ENCODE measurements at places on chromosomes 1 and 21.

DNA sequence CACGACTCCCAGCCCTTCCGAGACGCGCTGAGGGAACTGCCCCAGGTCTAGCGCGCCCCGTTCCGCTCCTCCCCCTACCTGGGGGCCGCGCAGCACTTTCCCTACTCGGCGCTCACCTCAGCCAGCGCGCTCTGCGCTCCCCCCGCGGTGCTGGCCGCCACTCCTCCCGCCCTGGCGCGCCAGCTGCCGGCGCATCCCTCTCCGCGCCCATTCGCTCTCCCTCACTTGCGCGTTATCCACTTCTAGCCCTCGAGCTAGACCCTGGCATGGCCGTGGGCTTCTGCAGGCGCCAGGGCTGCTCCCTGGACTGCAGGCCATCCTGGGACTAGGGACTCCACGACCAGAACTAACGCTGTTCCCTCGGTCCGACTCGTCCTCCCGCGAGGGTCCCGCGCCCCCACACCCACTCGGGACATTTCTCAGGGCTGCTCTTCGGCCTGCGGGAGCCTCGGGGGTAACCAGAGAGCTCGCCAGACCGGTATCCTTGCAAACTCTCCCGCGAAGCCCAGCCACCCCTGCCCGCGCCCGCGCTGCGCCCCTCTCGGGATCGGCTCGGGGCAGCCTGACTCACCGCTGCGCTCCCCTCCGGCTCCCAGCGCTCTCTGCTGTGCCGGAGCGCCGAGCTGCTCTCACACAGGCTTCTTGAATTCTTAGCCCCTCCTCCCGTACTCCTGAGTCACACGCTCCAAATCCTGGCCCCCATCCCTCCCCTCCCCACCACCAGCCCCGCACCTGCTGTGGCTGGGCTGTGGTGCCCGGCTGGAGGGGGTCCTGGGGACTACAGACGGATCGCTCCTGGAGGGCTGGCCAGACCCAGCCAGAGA, at the start of gene NGF:
Gene NGF, minus strand, starts transcription at position 617 of the 824 bp plus-strand sequence. CDS start 51,454 bp downstream, outside the sequence.
- peak; percentile 56 for DNase-seq

- DNase-seq, result no peak
Observed at GRCh38 chr1:21238141-21238800, 52.0 kb downstream of the ECE1 start.

GRCh38 chr1:71770121-71770520, 512.2 kb downstream of the NEGR1 start:
- DNase-seq, result peak; percentile 3

DNA sequence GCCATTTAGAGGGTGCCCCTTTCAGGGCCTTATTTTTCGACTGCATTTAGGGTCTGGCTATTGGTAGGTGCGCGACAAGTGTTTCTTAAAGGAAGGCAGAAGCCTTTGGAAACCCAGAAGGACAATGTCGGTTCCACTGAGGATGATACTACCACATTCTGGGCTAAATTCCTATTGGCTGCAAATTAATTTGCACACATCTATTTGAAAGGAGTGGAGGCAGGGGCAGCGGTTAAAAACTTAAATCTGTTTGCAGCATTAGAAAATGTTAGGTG, 1.1 kb downstream of the PATJ start:
- DNase-seq, result peak; percentile 1

GRCh38 chr1:175287849-175288248, 95.3 kb upstream of the KIAA0040 start:
- DNase-seq, result no peak

GRCh38 chr1:231584921-231585320, 41.7 kb upstream of the DISC1 start:
- no peak for DNase-seq

DNA sequence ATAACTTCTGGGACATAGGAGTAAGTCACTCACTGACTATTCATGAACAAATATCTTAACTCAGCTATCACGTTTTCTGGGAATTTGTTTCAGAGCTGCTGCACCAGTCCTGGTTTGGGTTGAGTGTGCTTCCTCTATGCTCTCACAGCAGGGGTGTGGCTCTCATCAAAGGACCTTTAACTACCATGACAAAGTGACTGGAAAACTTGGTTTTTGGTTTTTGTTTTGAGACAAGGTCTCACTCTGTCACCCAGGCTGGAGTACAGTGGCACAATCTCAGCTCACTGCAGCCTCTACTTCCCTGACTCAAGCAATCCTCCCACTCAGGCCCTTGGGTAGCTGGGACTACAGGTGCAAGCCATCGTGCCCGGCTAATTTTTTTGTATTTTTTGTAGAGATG, 4.1 kb downstream of the ILDR2 start:
- no peak for DNase-seq

DNA sequence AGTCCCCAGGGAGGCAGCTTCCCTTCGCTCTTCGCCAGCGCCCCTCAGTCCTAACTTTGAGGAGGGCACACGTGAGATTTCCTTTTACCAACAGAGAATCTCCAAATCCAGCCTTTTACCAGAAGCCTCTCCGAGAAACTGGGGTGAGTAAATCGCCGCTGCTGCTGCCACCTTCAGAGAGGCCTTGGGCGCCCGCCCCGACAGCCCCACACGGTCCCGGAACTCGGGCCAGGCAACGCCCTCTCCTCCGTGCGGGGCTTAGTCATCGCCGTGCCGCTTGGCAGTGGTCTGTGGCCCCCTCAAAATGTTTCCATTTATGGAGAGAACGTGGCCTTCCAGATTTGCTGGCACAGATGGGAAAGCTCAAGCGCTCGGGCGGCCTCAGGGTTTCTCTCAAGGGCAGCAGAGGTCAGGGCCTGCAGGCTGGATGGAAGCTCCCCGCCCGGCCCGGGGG, 41.4 kb upstream of the COL6A2 start:
- DNase-seq, result peak; percentile 35

DNA sequence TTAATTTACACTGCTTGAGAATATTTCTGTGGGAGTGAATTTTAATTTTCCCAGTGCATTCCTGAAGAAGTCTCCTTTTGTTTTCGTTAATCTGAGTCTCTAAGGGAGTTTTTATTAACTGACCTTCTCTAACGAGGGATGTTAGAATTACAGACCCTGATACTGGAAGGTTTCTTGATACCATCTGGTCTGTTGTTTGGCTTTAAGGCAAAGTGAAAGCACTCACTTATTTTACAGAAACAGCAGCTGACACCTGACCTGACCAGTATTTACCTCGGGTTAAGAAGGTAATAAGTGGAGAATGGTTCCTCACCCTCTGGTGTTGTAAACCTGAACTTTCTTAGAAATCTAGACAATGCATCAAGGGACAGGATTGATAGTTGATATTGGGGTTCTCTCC, 12.4 kb downstream of the CDC14A start:
- peak; percentile 21 for DNase-seq

DNA sequence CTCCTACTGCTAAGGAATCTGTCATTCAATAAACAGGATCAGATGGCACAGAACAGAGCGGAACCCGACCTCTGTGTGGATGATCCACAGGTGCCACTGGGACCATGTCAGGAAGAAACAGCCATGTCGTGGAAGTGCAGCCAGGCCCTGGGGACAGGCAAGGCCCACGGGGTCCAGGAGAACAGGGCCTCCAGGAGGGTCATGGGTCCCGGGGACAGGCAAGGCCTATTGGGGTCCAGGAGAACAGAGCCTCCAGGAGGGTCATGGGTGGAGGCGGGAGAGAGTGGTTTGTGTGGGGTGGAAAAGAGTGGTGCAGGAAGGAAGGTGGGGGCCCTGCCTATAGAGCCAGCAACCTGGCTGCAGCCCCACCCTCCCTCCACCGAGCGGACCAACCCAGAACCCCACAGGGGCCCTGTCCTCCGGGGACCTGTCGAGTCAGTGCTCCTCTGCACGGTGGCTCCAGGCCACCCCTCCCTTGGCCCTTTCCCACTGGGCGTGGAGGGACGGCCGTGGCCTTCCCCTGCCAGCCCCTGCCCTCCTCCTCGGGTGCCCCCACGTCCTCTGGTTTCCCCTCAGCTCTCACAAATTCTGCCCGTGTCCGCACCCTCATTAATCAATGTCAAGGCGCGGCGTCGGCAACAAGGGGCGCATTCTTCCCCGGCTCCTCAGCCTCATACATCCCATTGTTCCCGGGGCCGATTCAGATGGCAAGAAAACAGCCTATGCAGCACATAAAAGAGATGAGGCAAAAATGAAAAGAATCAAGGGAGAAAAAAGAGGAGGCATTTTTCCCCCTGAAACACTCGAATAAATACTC, 146.4 kb downstream of the PRDM16 start:
- DNase-seq, result no peak

DNA sequence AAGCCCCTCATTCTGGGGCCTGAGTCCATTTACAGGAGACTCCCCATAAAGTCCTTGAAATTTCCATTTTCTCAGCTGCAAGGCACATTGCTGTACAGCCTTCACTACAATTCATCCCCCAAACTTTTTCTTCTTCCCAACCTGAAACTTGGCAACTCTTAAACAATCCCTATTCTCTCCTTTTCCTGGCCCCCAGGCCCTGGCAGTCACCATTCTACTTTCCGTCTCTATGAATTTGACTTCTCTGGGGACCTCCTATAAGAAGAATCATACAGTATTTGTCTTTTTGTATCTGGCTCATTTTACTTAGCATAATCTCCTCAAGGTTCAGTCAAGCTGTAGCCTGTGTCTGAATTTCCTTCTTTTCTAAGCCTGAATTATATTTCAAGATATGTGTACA, 332.9 kb downstream of the PCP4 start:
- no peak for DNase-seq

DNA sequence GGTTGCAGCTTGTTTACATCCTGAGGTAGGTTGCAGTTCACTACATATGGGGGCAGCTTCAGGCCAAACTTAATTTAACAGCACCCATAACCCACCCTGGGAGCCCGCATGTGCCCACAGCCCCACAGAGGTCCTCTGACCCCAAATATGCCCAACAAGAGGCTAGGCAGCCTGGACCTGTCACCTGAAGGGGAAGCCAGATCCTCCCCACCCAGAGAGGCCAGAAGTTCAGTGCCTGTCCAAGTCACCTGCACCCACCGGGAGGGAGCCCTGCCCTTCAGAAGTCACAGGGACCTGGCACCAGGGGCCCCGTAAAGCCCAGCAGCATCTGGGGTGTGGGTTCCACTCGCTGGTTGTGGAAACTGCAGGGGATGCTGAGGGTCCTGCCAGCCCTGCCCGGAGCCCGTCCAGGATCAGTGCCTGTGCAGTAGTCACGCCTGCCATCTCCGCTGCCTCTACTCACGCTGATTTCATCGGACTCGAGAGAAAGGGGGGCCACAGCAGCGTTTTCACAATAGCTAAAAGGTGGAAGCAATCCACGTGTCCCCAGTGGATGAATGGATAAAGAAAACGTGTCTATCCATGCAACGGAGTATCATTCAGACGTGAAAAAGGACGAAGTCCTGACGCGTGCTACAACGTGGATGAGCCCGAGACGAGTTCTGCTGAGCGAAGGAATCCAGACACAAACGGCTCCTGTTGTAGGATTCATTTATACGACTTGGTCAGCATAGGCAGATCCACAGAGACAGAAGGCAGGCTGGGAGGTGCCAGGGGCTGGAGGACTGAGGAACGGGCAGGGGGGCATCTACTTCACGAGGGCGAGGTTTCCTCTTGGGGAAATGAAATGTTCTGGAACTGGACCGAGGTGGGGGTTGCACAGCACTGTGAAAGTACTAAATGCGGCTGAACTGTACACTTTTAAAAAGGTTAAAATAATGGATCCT, 33.9 kb upstream of the COL6A2 start:
- no peak for DNase-seq

- DNase-seq, result no peak
Observed at GRCh38 chr1:34272152-34272551, 95.4 kb downstream of the C1orf94 start.

DNA sequence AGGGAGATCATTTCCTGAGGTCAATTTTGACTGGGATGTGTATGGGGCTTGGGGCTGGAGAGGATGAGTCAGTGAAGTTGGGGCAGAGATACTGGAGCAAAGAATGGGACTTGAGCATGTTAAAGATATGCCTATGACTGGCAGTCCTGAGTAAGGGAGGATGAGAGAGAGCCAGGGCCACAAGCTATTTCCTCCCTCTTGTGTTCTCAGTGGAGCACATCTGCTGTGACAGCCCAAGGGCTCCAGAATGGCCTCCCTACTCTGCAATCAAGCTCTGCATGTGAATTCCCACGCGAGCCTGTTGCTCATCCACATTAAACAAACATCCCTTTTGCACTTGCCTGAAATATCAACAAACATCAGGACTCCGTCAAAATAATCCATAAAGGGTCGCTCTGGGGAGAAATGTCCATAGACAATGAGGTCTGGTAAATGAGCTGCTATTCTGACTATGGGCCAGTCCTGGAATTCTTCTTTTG, 9.2 kb downstream of the ADCY10 start:
- peak; percentile 64 for DNase-seq

GRCh38 chr1:89098857-89099256, 27.1 kb downstream of the GBP2 start:
- no peak for DNase-seq

- no peak for DNase-seq
Observed at GRCh38 chr1:24875257-24875656, 54.8 kb downstream of the RUNX3 start.

GRCh38 chr1:230977761-230978490, 735 bp downstream of the TTC13 start:
- peak; percentile 17 for DNase-seq

DNA sequence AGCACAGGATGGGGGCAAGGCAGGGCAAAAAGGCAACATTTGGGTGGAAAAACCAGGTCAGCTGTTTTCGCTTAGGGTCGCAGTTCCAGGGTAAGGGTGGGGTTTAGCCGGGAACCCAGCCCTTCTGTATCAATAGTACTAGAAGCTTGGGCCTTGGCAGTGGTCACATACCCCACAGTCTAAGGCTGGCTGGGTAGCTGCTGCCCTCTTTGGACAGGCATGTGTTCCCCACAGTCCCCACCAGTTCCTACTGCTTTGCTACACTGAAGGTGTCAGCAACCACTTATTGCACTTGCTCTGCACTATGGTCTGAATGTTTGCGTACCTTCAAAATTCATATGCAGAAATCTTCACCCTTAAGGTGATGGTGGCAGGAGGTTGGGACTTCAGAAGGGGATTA, 349.8 kb downstream of the LTN1 start:
- DNase-seq, result no peak

DNA sequence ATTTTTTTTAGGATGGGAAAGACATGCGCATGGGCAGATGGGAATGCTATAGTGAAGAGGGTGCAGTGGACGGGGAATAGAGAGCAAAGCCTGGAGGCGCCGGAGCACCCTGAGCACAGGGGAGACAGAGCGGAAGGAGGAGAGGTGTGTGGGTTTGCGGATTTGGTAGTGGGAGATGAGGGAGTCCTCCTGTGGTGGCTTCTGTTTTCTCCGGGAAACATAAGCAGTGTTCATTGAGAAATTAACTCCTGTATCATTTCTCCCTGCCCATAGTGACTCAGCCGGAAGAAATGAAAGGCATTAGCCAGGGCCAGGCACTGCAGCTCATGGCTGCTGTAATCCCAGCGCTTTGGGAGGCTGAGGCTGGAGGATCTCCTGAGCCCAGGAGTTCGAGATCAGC, 4.7 kb upstream of the PTPRF start:
- peak; percentile 67 for DNase-seq

DNA sequence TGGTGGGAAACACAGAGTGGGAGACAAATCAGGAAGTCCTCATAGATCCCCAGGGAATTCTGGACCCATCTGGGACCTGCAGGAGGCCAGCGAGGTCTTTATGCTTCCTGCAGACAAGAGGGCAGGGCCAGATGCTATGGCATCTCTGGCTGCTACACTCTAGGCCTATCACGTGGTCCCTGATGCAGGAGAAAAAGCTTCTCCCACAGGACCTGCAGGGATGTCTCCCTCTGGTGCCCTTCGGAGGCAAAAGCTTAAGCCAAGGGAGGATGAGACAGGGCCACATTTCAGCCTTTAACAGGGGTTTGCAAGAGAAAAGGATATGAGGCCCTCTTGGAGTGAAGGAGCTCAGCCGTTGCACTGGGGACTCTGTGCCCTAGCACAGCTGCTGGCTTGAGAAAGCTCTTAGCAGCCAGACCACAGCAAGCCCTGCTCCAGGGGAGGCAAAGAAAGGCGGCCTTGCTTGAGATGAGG, 243.0 kb downstream of the C1orf94 start:
- DNase-seq, result no peak
